ENCODE measurements at places on chromosomes 11 and 22.

DNA sequence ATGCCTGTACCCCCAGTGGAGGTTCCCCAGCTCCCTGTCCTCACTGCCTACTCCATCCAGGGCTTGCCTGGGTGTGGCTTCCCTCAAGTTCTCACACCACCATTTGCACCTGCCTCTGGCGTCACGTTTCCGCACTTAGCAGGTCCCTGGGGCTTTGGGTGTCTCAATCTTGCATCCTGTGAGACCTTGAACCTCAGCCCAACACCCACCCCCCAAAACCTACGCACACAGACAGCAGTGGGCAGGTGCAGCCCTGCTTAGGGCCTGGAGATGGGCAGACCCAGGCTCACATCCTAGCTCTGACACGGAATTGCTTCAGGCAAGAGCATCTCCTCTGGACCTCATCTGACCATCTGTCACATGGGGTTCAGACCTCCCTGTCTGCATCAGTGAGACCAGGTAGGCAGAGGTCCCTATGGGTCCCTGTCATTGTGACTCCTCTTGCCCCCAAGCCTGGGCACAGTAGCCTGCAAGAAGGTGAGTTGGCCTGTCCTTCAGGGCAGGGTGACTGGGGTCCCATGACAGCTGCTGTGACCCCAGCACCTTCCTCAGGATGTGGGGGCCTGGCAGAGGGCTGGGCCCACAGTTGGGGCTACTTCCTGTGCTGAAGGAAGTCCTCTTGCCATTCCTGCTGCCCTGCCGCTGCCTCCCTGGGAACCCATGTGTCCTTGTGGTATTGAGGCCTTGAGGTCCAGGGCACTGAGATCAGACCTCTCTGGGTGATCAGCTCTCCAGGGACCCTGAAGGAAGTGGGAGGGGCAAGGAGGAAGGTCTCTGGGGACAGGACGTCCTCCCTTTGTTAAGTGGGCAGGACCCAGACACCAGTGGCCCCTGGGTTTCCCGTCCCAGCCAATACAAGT is 2.0 kb downstream of the SIPA1 start:
- peak; percentile 81 for ATAC-seq

- ATAC-seq: no peak
Observed at GRCh38 chr11:6557063-6557462, 46.4 kb downstream of the RRP8 start.

DNA sequence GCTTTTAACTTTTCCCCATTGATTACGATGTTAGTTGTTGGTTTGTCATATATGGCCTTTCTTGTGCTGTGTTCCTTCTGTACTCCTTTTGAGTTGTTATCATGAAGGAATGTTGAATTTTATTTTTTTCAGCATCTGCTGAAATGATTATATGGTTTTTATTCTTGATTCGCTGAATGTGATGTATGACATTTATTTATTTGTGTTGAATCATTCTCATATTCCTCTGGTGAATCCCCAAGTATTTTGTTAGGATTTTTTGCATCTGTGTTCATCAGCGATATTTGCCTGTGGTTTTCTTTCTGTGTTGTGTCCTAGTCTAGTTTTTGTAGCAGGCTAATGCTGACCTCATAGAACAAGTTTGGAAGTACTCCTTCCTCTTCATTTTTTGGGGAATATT is 78.2 kb downstream of the GGT1 start:
- no peak for ATAC-seq

DNA sequence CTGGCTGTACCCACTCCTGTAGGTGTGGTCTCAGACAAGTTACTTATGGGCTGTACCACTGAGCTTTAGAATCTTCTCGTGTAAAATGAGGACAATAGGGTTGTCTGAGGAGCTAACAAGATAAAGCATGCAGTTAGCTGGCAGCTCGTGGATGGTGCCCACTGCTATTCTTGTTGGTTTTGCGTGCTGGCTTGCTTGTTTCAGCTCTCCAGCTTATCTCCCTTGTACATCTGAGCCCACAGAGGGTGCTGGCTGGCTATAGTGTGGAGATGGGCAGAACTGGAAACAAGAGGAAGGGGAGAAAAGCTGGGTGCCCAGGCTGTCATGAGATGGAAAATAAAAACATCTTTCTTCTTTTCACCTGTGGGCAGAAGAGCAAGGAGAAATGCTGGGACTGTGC is 46.5 kb upstream of the GALNT18 start:
- no peak for ATAC-seq

DNA sequence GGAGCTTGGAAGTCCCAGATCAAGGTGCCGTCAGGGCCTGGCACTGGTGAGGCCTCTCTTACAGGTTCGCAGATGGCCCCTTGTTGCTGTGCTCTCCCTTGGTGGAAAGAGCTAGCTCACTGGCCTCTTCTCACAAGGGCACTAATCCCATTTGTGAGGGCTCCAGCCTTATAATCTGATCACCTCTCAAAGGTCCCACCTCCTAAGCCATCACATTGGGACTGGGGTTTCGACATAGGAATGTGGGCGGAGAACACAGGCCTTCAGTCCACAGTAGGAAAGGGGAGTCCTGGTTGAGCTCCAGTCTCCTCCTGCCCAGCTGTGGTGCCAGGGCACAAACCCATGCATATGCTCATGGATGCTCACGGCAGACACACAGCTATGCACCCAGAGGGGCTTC is 14.0 kb upstream of the LRRC32 start:
- no peak for ATAC-seq

- peak; percentile 84 for ATAC-seq
Observed at GRCh38 chr11:128725630-128726319, 31.9 kb downstream of the FLI1 start.

GRCh38 chr22:20549232-20549841 is 41.9 kb downstream of the MED15 start:
- no peak for ATAC-seq

DNA sequence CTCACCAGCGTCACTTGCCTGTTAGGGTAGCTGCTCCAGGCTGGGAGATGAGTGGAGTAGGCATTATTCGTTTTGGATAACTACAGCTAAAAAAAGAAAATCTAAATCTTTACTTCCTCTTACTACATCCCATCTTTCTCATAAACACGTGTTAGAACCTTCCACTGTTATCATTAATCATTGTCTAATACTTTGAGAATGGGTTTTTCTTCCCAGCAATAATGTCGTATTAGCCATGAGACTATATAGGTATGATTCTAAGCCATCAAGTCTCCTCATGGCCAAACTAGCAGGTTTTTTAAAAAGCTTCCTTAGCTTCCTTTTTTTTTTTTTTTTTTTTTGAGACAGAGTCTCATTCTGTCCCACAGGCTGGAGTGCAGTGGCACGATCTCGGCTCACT is 3.9 kb upstream of the TEF start:
- ATAC-seq: no peak

- no peak for ATAC-seq
Observed at GRCh38 chr22:43666457-43666856, 145.6 kb downstream of the EFCAB6 start.

- ATAC-seq: no peak
Observed at GRCh38 chr22:50698546-50698945, 25.9 kb downstream of the SHANK3 start.

DNA sequence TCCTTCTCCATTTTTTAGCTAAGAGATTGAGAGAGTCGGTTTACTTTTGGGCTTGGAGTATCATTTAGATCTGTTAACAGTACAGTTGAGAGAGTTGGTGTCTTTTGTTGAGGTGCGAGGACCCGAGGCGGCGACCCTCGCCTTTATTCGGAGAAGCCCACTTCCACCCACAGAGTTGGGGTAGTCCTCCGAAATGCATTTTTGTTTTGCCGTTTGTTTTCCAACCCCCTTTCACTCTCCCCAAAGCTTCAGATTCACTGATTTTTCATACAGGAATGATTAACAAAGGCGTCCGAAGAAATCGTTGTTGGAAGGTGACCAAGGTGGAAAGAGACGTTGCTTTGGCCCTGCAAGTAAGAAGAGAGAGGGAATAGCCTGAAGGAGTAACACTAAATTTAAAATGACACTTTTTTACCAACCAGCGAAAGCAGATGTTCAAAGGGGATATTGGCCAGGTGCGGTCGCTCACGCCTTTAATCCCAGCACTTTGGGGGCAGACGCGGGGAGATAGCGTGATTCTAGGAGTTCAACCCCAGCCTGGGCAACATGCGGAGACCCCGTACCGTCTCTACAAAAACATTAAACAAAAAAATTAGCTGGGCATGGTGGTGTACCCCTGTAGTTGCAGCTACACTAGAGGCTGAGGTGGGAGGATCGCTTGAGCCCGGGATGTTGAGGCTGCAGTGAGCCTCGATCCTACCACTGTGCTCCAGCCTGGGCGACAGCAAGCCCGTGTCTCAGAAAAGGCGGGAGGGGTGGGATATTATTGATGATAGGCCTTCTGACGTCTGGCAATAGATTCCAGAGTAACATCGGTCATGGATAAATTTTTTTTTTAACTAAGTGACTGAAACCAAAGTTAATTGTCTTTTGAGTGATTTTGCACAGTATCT is 899 bp upstream of the RAB30 start:
- no peak for ATAC-seq

GRCh38 chr22:31490496-31490925 is 869 bp upstream of the EIF4ENIF1 start:
- peak; percentile 93 for ATAC-seq

DNA sequence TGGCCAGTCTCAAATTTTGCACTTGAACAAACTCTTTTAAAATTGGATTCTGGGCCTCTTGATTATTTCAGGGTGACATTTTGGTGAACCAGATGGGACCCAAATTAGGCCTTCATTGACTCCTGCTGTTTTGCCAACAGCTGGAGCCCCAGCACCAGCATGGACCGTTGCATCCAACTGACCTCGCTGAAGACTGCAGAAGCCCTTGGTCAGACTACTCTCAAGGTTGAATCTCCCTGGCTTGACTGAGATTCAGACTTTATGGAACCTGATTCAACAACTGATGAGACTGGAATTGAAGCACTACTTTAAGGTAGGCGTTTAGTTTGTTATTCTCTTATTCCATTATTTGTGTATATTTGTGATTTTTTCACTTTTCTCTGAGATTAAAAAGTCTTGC is 41.7 kb downstream of the NARS2 start:
- peak; percentile 34 for ATAC-seq

- peak; percentile 80 for ATAC-seq
Observed at GRCh38 chr11:68343761-68344256, 31.4 kb downstream of the LRP5 start.

DNA sequence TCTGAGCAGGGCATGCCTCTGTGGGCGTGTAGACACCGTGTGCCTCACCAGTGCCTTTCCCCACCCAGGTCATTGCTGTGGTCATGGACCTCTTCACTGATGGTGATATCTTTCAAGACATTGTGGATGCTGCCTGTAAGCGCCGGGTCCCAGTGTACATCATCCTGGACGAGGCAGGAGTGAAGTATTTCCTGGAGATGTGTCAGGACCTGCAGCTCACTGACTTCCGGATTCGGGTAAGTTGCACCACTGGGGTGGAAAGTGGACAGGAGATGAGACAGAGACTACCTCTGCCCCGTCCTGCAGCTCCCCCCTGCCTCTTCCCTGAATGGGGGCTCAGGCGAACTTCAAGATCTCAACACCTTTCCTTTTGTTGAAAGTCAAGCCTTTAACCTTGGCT is 24.3 kb downstream of the FAM83F start:
- ATAC-seq: no peak

GRCh38 chr22:33025675-33026074 is 32.5 kb downstream of the SYN3 start:
- ATAC-seq: no peak

- no peak for ATAC-seq
Observed at GRCh38 chr11:104661901-104662300, 236.4 kb downstream of the CASP12 start.

- ATAC-seq: no peak
Observed at GRCh38 chr22:28052825-28053269, 133.8 kb upstream of the PITPNB start.

DNA sequence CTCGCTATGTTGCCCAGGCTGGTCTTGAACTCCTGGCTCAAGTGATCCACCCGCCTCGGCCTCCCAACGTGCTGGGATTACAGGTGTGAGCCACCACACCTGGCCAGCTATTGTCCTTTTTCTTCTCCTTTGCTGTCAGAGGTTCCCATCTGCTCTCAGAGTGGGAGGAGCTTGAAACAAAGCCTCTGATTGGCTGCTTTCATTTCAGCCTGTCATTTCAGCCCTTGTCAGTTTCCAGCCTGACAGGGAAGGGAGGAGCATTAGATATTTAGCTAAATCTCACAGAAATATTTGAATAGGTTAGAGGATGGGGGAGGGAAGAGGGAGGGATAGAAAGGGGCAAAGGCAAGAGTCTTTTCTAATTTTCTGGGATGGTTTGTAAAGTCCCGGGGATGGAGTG is 8.7 kb downstream of the SLC22A6 start:
- no peak for ATAC-seq

DNA sequence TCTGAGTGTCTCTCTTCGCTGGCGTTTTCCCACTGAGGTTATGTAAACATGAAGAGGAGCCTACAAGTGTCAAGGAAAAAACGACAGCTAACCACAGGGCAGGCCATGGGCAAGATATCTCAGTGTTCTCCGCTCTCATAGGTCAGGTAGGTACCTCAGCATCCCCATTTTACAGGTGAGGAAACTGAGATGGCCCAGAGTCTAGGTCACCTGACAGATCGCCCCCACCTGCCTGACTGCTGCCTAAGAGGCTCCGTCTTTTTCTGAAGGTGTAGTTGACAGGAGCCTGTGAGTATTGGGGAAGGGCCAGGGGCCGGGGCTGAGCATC is 847 bp upstream of the NDUFA6 start:
- no peak for ATAC-seq

DNA sequence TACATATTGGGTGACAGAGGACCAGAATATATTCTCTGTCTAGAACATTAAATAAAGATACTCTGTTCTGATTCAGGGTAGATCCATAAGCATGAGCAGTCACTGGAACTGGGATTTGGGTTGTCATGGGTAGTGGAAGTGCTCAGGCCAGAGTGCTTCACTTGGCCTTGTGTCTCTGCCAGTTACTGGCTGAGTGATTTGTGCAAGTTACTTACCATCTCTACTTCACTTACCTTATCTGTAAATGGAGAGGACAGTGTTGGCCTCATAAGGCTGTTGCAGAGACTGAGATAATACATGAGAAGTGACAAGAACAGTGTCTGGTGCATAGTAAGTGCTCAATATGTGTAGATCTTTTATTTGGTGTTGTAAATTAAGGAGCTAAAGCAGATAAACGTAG is 17.6 kb downstream of the ATXN10 start:
- no peak for ATAC-seq

DNA sequence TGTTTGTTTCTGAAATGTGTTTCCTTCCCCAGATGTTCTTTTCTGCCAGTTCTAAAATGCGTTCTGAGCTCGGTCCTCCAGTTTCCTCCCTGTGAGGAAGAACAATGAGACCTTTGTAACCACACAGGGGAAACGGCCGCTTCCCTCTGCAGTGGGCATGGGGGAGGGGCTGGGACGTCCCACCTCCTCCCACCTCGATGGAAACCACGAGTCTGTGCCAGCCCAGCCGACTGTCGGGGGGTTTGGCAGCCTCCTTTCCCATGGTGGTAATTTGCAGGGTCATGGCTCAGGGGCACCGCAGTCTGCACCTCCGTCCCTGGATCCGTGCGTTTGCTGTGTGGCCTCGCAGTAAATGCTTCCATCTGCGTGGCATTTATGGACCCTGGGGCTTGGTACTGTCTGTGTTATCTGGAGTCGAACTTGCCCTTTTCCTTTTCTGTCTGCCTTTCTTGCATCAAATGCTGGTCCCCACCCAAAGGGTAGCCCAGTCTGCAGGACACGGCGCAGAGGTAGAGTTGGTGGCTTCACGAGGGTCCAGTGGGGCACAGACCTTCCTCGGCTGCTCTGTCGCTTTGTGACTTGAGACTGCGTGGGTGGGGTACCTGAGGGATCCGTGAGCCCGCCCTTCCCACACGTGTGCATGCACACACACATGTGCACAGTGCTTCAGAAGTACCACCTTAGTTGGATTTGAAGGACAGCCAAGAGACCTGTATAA is 16.1 kb downstream of the LRP5 start:
- ATAC-seq: no peak
